ENCODE measurements at places on chromosomes 2 and 18. TPM values are rescaled to one million over a fixed set of nuclear protein-coding genes. Genes with fewer than 3 reads are reported as not detected.

- DNase-seq = no peak
Observed at GRCh38 chr2:26542194-26542455, 64.2 kb upstream of the OTOF start.

GRCh38 chr18:47788621-47789020 lies 141.8 kb downstream of the SMAD2 start:
- no peak for DNase-seq

DNA sequence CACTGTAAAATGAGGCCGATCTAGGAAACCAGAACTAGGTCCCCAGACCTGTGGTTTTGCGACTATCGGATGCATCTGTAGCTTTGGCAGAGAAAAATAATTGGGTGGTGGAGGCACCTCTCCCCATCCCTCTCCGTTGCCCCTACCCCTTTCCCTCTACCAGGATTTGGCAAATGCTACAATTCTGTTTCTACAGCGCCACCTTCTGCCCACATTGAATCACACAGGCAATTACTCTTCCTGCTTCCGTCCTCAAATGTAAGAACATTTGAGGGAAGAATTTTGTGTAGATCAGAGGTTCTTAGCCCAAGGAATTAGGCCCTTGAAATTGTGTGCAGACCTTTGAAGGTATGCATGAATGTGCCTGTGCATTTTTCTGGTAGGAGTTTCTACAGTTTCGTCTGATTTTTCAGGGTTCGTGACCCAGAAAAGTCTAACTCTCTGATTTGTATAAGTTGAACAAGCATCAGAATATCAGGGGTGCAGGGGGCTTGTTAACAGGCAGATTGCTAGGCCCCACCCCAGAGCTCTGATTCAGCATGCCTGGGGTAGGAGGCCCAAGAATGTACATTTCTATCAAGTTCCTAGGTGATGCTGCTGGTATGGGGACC lies 11.2 kb downstream of the ATP6V1B1 start:
- DNase-seq = peak; percentile 21

GRCh38 chr18:48703028-48703386 lies 164.2 kb downstream of the CTIF start:
- no peak for DNase-seq

The CCDC102B gene
- total RNA-seq = 27.5 TPM

The SF3B1 gene
- total RNA-seq = 335 TPM

The CHRND gene
- total RNA-seq = not detected

The MROH2A gene
- total RNA-seq = not detected

The ARHGEF4 gene
- total RNA-seq = 22.2 TPM

The ABCG5 gene
- not detected for total RNA-seq
